ENCODE measurements at places on chromosomes 5 and 9. TPM values are rescaled to one million over a fixed set of nuclear protein-coding genes. Genes with fewer than 3 reads are reported as not detected.

- no peaks in the 10 kb centered on the region for H3K4me1 ChIP-seq
- DNase-seq: no peak
- H3K4me3 ChIP-seq: no peak overlapping the region
- H3K27ac ChIP-seq: no peak overlapping the region
- no peaks in the 10 kb centered on the region for H3K27me3 ChIP-seq
These were observed 1425.8 kb upstream of the C9orf72 start for GRCh38 chr9:28999057-28999456.

DNA sequence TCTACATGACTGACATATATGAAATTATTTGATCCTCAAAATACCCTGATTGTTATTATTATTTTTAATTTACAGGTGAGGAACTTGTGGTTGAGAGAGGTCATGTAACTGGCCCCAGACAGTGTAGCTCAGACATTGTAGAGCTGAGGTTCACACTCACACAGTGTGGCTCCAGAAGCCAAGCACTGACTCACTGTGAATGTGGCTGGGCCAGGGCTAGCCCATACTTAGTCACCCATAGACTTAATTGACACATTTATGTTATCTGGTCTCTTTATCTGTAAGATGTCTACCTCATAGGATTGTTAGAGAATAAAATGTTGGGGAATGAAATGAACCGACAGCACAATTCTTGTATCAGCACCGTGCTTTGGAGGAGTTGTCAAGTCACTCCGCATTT is 24.9 kb upstream of the CCDC112 start:
- H3K4me1 ChIP-seq: no peaks in the 10 kb centered on the region
- H3K27me3 ChIP-seq: no peaks in the 10 kb centered on the region
- DNase-seq: no peak
- H3K4me3 ChIP-seq: no peak overlapping the region

- no peak overlapping the region for H3K4me3 ChIP-seq
- H3K4me1 ChIP-seq: peaks cover 5% of the 10 kb centered on the region
- no peaks in the 10 kb centered on the region for H3K27me3 ChIP-seq
- H3K27ac ChIP-seq: no peak overlapping the region
- DNase-seq: peak; percentile 34
These were observed 5.1 kb downstream of the SPAAR start for GRCh38 chr9:35914301-35914807.

DNA sequence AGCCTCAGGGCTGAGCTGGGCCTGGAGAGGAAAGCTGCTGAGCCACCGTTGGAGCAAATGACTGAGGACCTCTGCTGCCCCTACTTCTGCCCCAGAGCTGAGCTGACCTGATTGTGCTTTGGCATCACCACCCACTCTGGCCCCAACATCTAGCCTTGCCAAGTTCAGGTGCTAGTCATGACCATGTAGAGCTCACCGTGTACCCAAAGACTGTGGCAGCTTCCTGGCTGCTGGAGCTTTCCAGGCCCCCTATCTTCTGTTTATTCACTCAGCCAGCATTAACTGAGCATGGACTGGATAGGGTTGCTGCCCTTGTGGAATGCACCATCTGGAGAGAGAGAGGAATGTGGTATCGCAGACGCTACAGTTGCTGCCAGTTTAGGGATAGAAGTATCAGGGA is 49.1 kb downstream of the JADE2 start:
- H3K4me3 ChIP-seq: no peak overlapping the region
- peak overlapping the region; percentile 69 for H3K27ac ChIP-seq
- no peak for DNase-seq
- H3K4me1 ChIP-seq: peaks cover 17% of the 10 kb centered on the region
- H3K36me3 ChIP-seq: no peaks in the 10 kb centered on the region

GRCh38 chr5:150061538-150061995 is 24.8 kb downstream of the CSF1R start:
- no peaks in the 10 kb centered on the region for H3K4me1 ChIP-seq
- no peak overlapping the region for H3K4me3 ChIP-seq
- DNase-seq: no peak
- H3K27ac ChIP-seq: peak overlapping the region; percentile 35
- no peaks in the 10 kb centered on the region for H3K27me3 ChIP-seq

GRCh38 chr5:41148448-41148847 is 64.9 kb downstream of the C6 start:
- no peaks in the 10 kb centered on the region for H3K4me1 ChIP-seq
- H3K27me3 ChIP-seq: peaks cover 10% of the 10 kb centered on the region
- DNase-seq: no peak
- H3K27ac ChIP-seq: no peak overlapping the region

- no peak for DNase-seq
- no peak overlapping the region for H3K4me3 ChIP-seq
- H3K36me3 ChIP-seq: peaks cover 3% of the 10 kb centered on the region
- H3K27ac ChIP-seq: no peak overlapping the region
- H3K27me3 ChIP-seq: no peaks in the 10 kb centered on the region
- H3K4me1 ChIP-seq: peaks cover 20% of the 10 kb centered on the region
These were observed 296.9 kb downstream of the ADAMTS6 start for GRCh38 chr5:65184780-65185179.

The MUSK gene
- not detected for total RNA-seq
